ENCODE measurements at places on chromosomes 1 and 21.
A peak's percentile ranks its signal among the peaks of the same experiment; 100 is the strongest.

GRCh38 chr1:240790856-240791255, 178.9 kb upstream of the GREM2 start:
- no peaks in the 10 kb centered on the region for H3K27me3 ChIP-seq
- no peak overlapping the region for H3K27ac ChIP-seq
- no peak for DNase-seq
- no peaks in the 10 kb centered on the region for H3K36me3 ChIP-seq

GRCh38 chr1:86811142-86811924, 102.6 kb downstream of the SELENOF start:
- H3K36me3 ChIP-seq: no peaks in the 10 kb centered on the region
- no peak overlapping the region for H3K4me3 ChIP-seq
- H3K27me3 ChIP-seq: no peaks in the 10 kb centered on the region

GRCh38 chr1:223674119-223674890, 8.8 kb upstream of the CAPN8 start:
- no peak for DNase-seq
- H3K27ac ChIP-seq: no peak overlapping the region
- H3K4me1 ChIP-seq: no peaks in the 10 kb centered on the region
- H3K36me3 ChIP-seq: no peaks in the 10 kb centered on the region

DNA sequence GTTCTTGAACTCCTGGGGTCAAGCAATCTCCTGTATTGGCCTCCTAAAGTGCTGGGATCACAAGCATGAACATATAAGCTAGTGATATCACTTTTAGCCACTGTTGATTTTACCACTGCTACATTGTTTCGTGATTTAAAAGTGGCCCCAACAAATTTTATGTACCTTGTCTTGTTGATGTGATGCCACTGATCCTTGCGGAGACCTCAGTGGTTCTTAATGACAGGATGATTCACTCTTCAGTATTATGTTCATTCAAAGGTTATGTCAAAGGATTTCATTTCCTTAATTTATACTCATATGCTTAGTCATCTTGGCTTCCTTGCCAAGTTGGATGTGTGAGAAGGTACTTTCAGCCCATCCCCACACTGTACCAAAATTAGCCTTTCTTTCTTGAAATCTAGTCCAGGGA, 12.1 kb downstream of the PRKACB start:
- H3K27me3 ChIP-seq: no peaks in the 10 kb centered on the region
- no peak for DNase-seq
- H3K4me3 ChIP-seq: no peak overlapping the region
- H3K4me1 ChIP-seq: peaks cover 15% of the 10 kb centered on the region
- no peak overlapping the region for H3K27ac ChIP-seq

DNA sequence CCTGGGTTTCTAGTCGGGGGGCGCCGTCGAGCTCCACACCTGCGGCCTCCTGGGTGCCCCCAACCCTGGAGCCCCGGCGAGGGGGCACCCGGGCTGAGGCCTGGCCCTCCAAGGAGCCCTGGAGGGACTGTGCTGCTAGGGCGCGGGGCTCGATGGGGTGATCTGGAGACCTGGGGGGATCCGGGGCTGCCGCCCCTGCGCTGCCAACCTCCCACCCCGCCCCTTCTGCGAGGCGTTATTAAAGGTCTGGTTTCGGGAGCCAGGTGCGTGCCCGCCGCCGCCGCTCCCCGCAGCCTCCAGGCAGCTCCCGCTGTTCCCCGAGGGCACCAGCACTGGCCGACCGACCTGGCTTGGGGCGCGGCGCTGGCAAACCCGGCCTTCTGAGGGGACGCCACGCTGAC, 746 bp upstream of the POFUT2 start:
- H3K27me3 ChIP-seq: no peaks in the 10 kb centered on the region
- no peak overlapping the region for H3K27ac ChIP-seq
- H3K4me1 ChIP-seq: peaks cover 41% of the 10 kb centered on the region
- DNase-seq: no peak
- peak overlapping the region; percentile 95 for H3K4me3 ChIP-seq

GRCh38 chr1:234662148-234662547, 52.2 kb upstream of the IRF2BP2 start:
- no peak overlapping the region for H3K27ac ChIP-seq
- peaks cover 2% of the 10 kb centered on the region for H3K4me1 ChIP-seq
- no peak overlapping the region for H3K4me3 ChIP-seq
- no peaks in the 10 kb centered on the region for H3K36me3 ChIP-seq

- H3K4me3 ChIP-seq: no peak overlapping the region
- no peaks in the 10 kb centered on the region for H3K27me3 ChIP-seq
- no peak for DNase-seq
Measured at GRCh38 chr1:212578041-212578440, 30.5 kb upstream of the ATF3 start.

GRCh38 chr1:202505356-202505755, 156.9 kb downstream of the PPP1R12B start:
- H3K27me3 ChIP-seq: no peaks in the 10 kb centered on the region
- DNase-seq: no peak
- H3K4me3 ChIP-seq: peak overlapping the region; percentile 58
- no peaks in the 10 kb centered on the region for H3K36me3 ChIP-seq
- peak overlapping the region; percentile 95 for H3K27ac ChIP-seq
- peaks cover 8% of the 10 kb centered on the region for H3K4me1 ChIP-seq

- no peaks in the 10 kb centered on the region for H3K27me3 ChIP-seq
- H3K36me3 ChIP-seq: no peaks in the 10 kb centered on the region
- no peak overlapping the region for H3K27ac ChIP-seq
- no peak for DNase-seq
- no peak overlapping the region for H3K4me3 ChIP-seq
Measured at GRCh38 chr1:82721702-82722101, 921.0 kb downstream of the ADGRL2 start.

DNA sequence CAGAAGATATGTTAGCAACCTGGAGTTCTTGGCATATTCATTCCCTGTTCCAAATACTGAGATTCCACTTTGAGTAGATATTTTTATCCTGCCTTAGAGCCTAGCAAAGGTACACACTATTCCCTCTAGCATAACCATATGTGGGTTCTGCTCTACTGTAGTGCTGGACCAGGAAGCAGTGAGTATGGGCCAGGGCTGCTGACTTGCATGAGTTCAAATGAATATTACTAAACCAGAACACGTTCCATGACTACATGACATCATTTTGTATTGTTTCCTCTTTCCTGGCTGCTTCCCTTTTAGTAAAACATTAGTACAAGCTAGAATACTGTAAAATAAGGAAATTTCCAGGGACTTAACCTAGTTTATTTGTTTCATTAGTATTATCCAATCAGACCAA, 41.1 kb downstream of the TNFSF18 start:
- H3K4me3 ChIP-seq: no peak overlapping the region
- no peaks in the 10 kb centered on the region for H3K36me3 ChIP-seq
- H3K4me1 ChIP-seq: no peaks in the 10 kb centered on the region
- H3K27ac ChIP-seq: no peak overlapping the region
